Hippocampal formation (tissue), 2 donors: ENCODE measurements at places on chromosomes 1 and 21.

DNA sequence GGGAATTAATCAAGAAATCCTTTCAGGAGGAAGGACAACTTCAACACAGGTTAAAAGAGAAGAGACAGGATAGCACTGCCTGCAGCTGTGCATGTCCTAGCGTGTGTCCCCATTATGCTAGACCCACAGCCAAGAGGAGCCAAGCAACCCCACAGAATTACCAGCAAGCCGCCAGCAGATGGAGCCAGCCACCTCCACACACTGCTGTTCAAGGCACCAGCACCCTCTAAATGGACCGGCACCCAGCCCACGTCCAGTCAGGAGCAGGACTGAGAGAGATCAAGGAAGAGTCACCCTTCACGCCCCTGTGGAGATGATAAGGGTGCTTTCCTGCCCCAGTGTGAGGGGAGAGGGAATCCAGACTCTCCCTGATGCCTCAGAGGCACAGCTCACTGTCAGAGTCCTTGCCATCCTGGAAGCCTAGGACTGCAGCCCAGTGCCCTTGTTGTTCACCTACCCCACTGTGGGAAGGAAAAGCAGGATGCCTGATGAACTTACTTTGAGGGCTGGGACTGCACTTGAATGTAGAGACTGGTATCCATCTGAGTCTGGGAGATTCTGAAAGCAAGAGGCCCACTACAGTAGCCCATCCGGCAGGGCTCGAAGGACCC is 37.1 kb upstream of the CTTNBP2NL start:
- peak; percentile 57 for DNase-seq

DNA sequence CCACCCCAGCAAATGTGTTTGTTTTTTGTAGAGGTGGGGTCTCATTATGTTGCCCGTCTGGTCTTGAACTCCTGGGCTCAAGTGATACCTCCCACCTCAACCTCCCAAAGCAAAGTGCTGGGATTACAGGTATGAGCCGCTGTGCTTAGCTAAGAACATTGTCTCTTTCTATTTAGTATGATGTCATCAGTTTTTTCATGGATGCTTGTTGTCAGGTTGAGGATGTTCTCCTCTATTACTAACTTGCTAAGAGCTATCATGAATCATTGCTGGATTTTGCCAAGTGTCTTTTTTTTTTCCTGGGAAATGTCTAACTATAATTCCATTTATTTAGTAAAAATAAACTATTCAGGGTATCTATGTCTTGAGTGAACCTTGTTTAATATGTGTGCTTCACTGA is 19.0 kb upstream of the MPC2 start:
- no peak for DNase-seq

DNA sequence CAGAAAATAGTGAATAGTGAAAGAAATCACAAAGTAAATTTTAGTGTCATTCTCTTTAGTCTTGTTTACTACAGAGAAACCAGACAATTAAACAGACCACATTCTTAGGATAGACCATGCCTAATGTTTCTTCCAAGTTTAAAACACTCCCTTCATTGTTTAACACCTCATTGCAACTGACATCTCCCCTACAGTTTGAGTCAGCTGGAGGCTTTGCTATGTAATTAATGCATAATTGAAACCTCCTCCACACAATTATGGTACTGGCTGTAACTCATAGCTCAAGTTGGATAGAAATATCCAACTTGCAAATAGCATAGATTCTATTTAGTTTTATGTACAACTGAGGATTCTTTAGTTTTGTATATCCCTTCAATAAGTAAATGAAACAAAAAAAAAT is 35.2 kb upstream of the B3GALT2 start:
- DNase-seq, result no peak

- no peak for DNase-seq
Measured at GRCh38 chr1:86138746-86139145, 17.8 kb downstream of the COL24A1 start.

- DNase-seq, result no peak
Measured at GRCh38 chr1:55717111-55717510, 501.9 kb upstream of the USP24 start.

- DNase-seq, result no peak
Measured at GRCh38 chr1:232534552-232535517, 95.1 kb downstream of the SIPA1L2 start.

GRCh38 chr21:44819283-44820243 is 1.7 kb upstream of the SUMO3 start:
- DNase-seq, result no peak

DNA sequence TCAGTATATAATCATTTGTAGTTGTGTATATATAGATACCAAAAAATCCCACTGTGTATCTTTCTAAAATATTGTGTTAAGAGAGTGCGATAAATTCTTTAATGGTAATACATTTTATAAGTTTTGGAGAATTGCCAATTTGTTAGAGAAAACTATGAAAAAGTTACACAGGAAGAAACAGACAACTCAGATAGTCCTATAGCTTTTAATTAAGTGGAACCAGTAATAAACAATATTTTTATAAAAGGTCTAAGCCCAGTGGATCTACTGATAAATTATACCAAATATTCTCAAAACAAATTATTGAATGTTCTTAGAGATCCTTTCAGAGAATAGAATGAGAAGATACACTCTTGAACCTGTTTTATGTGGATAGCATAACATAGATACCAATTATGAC is 50.6 kb downstream of the OBSCN start:
- no peak for DNase-seq

GRCh38 chr1:107643766-107644165 is 321.2 kb downstream of the VAV3 start:
- no peak for DNase-seq

DNA sequence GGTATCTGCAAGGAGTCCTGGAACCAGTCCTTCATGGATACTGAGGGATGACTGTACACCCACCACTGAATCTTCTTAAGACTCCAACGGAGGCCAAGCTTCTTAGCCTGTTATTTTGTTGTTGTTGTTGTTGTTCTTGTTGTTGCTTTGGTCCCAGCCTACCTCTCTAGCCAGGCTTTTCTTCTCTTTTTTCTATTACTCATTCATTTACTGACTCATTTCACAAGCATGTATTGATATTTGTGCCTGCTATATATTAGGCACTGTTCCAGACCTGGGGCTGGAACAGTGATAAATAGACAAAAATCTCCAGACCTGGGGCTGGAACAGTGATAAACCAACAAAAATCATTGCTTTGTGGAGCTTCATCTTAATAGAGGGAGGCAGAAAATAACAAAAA is 20.4 kb downstream of the CENPF start:
- no peak for DNase-seq

- DNase-seq, result no peak
Measured at GRCh38 chr1:9960706-9961562, 17.7 kb downstream of the NMNAT1 start.
